NCI-H510A treated with DMSO at 0.1 percent for 48 hours (cell line): ENCODE measurements at places on chromosomes 13 and 19.

GRCh38 chr13:35472323-35472881, 4.1 kb downstream of the MAB21L1 start:
- no peak for DNase-seq

DNA sequence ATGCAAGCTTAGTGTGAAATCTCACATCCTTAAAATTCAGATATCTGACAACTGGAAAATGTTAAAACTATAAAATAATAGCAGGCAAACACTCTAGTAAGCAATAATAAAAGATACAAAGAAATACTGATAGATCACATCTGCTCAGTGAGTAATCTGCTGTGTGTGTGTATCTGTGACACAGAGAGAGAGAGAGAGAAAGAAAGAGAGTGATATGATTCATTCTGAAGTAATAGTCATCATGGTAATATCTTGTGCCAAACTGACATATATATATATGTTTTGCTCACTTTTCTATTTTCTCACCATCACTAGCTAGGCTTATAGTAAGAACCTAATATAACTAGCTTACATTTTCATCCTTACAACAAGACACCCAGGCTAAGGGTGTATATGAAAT, 288.0 kb upstream of the SLITRK6 start:
- DNase-seq, result no peak

- no peak for DNase-seq
Observed at GRCh38 chr19:53865918-53866864, 1.5 kb upstream of the MYADM start.

DNA sequence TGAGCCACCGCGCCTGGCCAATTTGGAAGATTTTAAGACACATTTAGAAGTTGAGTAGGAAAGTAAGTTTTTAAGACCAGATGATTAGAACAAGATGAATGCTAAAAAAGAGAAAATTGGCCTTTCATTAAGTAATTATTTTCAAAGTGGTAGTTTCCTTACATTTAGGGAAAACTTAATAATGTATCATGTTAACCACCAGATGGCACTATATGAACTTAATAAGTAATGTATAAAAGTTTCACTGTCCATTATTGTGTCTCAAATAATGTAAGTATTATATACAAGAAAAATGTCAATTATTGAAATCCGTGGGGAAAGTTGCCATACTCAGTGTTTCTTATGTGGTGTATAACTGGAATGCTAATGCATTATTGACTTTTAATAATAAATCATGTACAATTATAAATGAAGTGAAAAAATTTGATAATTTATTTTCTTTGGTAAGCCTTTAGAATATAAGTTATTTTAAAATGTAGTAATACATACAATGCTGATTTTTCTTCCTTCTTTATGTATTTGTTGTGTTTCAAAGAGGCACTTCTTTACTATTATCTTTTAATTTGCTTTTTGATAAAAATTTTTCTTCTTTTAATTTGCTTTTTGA, 29.2 kb downstream of the COG6 start:
- peak; percentile 2 for DNase-seq
